ENCODE measurements at places on chromosomes 1 and 21.
A peak's percentile ranks its signal among the peaks of the same experiment; 100 is the strongest.

DNA sequence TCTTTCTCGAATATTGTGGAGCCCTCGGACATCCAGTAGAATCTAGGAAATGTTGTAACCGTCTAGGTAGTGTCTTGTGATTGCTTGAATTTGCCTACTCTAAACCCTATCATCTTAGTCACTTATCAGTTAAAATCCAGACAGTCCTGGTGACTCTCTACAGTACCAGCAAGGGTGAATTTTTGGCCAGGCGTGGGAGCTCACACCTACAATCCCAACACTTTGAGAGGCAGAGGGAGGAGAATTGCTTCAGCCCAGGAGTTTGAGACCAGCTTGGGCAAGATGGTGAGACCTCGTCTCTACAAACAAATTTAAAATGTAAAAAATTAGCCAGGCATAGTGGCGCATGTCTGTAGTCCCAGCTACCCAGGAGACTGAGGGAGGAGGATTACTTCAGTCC lies 230.9 kb downstream of the CHRM3 start:
- no peak for ATAC-seq

DNA sequence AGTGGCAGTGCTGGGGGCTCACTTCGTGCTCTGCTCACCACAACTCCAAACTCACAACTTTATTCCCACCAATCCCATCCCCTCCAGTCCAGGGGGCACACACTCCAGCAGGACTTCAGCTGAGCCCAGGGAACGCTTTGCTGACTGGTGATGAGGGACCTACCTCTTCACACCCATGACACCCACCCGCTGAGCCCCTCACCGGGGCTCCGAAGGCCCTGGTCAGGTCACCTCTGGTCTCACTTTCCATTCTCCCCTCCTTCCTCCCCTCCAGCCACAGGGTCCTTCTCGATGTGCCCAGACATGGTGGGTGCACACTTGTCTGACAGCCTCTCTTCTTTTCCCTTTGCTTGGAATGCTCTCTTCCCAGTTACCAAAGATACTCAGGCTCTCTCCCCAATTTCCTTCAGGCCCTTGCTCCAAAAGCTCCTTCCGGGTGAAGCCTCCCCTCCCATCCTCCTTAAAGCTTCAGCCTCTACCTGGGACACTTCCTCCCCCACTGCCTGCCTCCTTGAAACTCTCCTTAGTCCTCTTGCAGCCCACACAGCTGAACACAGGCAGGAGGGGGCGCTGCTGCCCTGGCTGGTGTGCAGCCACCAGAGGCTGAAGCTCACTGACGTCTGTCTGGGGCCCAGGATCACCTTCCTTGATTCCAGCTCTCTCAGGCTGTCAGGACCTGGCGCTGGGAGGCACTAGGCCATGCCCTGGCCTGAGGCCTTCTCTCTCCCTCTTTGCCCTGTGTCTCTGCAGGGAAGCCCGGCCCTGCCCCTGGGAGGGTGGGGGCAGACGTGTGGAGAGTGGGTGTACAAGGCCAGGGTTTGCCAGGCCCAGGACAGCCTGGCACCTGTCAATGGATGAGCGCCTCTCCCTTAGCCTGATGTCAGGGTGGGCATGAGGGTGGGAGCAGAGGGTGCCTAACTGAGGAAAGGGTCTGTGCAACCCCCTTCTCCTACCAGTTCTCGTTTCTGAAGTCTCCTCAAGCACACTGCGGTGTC lies 1.6 kb downstream of the KCNE1 start:
- ATAC-seq = peak; percentile 80

- no peak for ATAC-seq
Observed at GRCh38 chr1:86940599-86940998, 26.2 kb downstream of the HS2ST1 start.

- no peak for ATAC-seq
Observed at GRCh38 chr21:35929901-35930300, 130.4 kb downstream of the SETD4 start.

DNA sequence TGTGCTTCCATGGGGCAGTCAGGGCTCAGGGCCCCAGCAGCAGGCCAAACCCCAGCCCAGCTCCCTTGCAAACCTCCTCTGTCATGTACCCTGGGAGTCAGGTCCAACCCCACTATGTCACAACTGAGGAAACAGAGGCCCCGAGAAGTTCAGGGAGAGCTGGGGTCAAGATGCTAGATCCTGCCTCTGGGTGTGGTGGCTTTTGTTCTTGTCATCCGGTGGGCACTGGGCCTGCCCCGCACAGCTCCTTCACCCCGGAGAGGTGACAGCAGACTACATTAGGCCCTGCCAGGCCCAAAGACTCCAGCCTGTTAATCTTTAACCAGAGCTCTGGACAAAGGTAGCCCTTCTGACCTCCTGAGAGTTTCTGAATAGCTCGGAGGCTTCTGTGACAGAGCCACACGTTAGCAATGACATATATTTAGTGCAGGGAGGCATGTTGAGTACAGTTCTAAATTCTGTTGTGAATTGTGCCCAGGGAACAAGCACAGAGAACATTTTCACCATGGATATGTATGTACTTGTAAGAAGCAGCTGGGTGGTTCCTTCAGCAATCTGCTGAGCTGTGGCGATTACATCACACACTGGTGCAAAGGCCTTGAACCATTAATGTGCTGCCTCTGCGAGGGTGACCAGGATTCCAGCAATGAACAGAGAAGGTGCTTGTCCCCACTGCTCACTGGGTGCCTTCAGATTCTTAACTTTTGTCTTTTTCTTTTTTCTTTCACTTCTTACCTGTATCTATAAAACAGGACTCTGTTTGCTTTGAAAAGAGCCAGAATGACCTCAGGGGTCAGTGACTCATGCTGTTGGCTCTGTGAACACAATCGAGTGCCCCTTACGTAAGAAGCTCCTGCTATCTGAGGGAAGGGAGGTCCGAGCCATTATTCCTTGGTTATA lies 102.8 kb downstream of the RHOU start:
- peak; percentile 84 for ATAC-seq

DNA sequence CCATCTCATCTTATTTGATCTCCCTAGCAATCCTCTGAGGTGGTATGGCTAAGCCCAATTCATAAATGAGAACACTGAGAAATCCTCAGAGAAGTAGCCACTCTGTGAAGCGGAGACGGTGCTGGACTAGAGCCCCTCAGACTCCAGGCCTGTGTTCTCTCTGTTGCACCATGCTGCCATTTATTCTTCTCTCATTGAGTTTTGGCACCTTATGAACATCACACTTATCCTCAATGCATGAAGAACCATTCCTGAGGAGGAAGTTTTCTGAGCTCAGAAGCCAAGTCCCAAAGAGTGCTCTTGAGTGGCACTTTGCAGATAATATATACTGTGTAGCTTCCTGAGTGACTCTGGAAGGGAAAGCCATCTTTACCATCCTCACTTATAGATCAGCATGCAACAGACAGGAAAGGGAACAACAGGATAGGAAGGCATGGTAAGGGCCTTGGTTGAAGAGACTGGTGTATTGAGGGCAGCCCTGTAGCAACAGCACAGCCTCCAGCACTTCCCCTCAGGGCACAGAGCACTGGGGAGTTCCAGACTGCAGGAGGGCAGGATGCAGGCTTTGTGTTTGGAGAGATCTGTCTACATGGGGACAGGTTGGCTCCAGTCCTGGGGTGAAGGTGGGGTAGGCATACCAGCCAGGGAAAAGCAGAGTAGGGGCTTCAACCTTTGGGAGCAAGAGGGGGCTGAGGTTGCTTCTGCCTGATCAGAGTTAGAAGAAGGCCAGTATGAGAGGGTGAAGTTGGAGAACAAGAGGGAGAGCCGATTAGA lies 1.6 kb upstream of the CRNN start:
- no peak for ATAC-seq

- no peak for ATAC-seq
Observed at GRCh38 chr1:192967901-192968300, 91.3 kb downstream of the UCHL5 start.

DNA sequence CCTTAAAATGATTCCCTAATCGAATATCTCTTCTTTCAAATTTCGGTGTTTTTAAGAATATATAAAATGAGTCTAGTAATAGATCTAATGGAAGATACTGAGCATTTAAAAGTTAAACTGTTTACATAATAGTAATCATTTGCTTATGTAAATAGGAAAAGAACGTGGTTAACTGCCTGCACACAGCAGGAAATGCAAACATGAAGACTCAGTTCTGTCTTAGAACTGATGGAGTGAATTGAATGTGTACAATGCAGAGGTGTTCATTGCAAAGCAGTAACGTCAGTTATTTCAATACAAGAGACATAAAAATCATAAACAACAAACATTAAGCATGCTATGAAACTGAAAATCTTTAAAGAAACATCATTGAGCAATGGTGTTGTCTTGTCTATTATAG lies 359.4 kb upstream of the ADAMTS5 start:
- no peak for ATAC-seq

DNA sequence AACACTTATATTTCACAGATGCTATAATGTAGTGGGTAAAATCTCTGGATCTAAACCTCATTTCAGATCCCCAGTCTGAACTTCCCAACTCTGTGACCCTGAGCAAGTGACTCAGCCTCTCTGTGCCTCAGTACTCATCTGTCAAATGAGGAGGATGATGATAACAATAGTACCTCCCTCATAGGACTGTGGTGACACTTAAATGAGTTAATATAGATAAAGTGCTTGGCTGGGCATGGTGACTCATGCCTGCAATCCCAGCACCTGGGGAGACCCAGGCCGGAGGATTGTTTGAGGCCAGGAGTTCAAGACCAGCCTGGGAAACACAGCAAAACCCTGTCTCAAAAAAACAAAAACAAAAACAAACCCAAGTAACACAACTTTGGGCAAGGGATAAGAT lies 4.7 kb upstream of the ECE1 start:
- ATAC-seq = no peak

DNA sequence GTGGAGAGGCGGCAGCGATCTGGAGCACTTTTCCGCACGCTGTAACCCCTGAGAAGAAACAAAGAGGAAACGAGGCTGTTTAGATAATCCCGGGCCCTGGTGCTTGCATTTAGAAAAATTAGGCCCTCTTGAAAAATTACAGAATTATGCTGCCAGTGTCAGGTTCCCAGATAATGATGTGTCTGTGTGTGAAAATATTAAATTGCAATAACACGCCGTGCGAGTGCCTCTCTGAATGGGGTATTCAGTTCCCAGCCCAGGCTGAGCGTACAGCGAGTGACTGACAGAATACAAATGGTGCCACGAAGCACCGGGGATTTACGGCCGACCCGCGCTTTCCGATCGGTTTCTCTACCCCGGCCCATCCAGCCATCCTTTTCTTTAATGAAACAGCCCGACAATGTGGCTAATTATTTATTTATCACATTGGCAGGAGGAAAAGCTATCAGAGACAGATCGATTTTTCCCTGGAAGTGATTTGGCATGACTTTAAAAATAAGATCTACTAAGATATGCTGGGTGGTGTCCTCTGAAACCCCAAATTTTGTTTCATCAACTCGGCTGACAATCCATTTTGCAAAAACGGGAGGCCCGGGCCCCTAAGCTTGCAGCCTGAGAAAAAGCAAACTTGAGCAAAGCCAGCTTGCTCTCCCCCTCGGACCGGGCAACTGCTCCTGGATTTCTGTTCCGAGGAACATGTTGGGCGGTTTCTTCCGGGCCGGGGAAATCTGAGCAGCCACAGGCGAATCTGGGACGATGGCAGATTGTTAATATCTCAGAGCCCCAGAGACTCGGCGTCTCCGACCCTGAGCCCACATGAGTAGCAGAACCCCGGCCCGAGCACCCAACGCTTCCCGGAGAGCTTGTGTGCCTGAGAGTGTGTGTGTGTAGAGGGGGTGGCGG lies 11.3 kb downstream of the PRDM16 start:
- ATAC-seq = no peak

- no peak for ATAC-seq
Observed at GRCh38 chr1:202125611-202126010, 2.9 kb downstream of the GPR37L1 start.

DNA sequence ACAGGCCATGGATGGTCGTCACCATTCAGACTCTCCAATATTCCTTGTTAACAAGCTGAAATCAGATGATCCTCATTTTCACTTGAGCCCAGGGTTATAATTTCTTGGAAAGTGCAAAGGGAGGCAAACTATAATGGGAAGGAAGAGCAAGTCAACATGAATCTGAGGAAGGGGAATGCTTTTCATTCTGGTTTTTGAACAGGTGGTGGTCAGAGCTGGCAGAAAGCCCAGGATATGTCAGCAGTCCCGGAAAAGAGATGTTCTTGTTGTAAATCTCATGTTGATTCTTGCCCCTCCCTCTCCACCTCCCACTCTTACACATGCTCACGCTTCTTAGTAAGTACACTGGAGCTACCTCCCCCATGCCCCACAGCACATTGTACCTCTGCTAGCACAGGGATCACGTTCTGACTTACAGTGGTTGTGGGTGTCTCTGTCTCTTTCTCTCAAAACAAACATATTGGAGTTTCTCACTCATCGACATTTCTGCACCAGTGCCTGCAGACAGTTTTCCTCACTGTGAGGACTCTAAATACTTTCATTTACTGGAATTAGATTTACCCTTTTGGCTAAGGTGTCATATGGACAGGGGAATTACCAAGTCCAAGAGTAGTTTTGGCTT lies 77.6 kb downstream of the XCL2 start:
- ATAC-seq = no peak

All from gastroesophageal sphincter (tissue), 4 donors.